ENCODE measurements at places on chromosomes 13 and 19.
A peak's percentile ranks its signal among the peaks of the same experiment; 100 is the strongest.

DNA sequence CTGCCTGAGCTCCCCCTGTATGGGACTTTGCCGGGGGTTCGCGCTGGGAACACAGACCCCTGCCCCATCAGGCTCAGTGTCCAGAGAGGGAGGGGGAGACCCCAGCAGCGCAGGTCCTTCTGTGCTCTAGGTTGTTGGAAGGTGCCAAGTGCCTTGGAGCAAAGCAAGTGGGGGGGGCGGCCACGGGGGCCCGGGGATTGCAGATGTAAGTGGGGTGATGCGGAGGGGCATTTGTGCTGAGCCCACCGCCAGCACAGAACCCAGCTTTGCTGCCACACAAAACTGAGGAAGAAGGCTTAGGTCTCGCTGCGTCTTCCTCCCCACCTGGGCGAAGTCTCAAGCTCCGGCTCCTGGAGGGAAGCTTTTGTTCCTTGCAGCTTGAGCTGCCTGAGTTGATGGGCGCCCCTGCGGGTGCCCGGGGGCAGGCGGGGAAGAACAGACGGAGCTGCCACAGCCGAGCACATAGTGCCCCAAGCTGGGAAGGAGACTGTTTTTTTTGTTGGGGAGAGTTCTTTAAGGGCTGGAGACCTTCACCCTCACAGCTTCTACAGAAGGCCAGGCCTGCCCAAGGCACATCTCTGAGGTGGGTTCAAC lies 1.5 kb upstream of the NTN5 start:
- no peak for DNase-seq

- DNase-seq = no peak
These were observed 202.9 kb upstream of the KLHL1 start for GRCh38 chr13:70311191-70311590.

GRCh38 chr19:5628919-5629481 lies 6.1 kb downstream of the SAFB start:
- DNase-seq = no peak

GRCh38 chr13:98888222-98888889 lies 89.5 kb downstream of the DOCK9 start:
- DNase-seq = no peak

DNA sequence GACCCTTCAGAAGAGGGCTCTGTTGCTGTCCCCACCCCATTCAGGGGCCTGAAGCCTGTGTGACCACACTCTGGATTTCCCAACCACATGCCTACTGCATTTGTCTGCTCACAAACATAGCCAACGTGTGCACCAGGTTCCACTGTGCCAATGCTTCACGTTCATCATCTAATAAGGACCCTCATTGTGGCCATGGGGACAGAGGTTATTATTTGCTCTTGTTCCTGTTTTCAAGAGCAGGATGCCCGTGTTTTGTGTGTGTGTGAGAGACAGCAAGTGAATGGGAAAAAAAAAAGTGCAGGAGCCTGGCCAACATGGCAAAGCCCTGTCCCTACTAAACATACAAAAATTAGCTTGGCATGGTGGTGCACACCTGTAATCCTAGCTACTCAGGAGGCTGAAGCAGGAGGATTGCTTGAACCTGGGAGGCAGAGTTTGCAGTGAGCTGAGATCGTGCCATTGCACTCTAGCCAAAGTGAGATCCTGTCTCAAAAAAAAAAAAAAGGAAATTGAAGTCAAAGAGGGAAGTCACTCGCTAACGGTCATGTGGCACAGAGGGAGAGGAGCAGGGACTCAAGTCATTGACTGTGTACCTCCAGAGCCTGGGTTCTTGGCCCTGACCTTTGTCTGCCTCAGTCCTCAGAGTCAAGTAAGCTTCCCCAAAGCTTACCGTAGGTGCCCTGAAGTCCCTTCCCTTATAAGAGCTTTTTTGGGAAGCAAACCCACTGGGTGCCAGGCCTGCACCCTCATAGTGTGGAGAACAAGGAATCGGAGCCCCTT lies 6.9 kb downstream of the B3GNT8 start:
- DNase-seq = no peak

- no peak for DNase-seq
These were observed 655.5 kb downstream of the PCDH9 start for GRCh38 chr13:66574606-66575005.

DNA sequence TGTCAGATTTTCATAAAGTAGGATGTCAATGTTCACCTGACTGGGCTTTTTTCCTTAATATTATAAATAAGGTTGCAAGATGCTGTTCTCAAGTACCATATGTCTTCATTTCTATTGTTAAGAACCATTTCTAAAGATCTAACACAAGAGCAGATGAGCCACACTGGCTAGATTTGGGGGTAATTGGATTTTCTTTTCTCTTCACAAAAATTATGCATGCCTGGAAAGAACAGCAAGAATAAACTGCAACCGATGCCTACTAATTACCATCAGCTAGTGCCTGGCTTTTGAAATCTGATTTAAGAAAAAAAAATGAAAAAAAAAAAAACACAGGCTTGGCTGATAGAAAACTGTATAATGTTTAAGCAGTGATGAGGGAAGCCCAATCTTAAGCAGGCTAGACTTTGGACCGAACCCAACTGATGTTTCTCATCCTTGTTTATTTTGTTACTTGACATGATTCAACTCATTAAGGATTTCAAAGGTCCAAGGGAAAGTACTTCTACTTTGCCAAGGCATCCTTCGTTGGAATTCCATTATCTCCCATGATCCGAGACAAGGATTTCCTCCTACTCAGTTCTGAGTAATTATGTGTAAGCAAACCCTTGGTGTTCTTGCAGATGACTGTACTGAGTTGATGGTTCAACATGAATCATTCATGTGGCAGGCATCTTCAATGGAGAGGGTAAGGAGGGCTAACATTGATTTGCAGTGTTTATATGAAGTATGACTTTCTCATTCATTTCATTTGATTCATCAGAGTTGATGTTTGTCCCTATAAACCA lies 300.5 kb downstream of the SPRY2 start:
- peak; percentile 91 for DNase-seq

GRCh38 chr19:4583961-4584669 lies 24.6 kb upstream of the SEMA6B start:
- peak; percentile 24 for DNase-seq

- DNase-seq = no peak
These were observed 18.1 kb downstream of the CLEC4M start for GRCh38 chr19:7781157-7781556.

- no peak for DNase-seq
These were observed 20.4 kb upstream of the TNFSF14 start for GRCh38 chr19:6690160-6690885.

- no peak for DNase-seq
These were observed 86.6 kb downstream of the SLC7A1 start for GRCh38 chr13:29508876-29509252.

GRCh38 chr19:3162418-3163229 lies 15.9 kb upstream of the S1PR4 start:
- DNase-seq = no peak

DNA sequence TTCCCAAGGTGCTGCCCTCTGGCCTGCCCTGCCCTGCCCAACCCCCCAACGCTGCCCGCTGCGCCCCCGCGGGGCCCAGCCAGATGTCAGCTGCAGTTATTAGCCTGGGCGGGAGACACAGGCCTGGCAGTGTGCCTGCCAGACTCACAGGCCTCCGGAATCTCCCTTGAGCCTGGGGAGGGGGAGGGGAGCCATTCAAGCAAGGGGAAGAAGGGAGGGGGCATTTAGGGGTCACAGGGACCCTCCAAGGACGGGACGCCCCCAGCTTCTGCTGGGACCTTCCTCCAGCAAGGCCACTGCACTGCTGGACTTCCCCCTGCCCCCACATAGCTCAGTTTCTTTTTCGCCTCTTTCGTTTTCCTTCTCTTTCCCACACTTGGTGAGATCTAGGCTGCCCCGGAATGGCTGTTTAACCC lies 2.6 kb upstream of the JUNB start:
- DNase-seq = peak; percentile 82

DNA sequence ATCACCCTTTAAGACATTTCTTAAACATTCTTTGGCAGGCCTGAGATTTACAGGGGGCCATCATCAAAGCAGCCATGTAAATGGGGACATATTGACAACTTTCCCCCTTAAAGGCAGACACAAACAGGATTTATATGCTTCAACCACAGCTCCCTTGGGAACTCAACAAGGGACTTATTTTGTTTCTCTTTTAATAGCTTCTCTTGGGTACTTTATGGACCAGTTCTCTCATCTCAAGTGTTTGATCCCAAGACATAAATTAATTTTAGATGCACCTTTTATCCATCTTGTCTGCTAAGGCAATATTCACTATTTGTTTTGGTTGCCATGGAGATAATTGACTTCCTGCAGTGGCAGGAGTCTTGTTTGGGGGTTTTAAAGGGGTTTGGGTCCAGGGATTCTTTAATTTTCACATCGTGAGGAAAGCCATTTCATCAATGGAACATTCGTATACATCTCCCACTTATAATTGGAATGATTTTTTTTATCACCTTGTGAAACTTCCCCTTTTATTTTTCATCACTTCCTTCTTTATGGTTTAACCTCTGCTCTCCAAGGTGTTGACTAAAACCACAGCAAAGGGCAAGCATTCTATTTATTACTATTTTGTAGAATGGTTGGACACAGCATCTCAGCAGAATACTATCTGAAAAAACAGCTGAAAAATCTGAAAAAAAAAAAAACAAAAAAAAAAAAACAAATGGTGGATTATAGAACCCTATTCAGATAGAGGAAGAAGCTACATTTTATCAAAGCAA lies 726.0 kb downstream of the DIAPH3 start:
- no peak for DNase-seq

DNA sequence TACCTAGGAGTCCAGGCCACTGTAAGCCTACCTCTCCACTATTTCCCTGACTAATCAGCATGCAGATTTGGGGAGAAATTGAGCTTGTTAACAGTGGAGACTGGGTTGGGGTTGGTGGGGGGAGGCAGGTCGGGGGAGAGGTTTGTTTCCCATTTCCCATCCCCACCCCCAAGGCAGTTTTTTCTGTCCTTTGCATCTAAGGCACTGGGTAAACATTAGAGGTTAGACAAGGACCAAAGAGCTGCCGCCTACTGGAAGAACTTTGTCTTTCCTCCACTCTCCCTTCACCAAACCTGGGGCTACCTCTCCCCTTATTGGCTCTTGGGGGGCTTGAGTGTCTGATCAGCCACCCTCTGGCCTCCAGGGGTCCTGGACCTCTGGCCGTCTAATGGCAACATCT lies 953 bp downstream of the KCNN4 start:
- DNase-seq = no peak

- no peak for DNase-seq
These were observed 347.2 kb downstream of the ZNF536 start for GRCh38 chr19:30719189-30719998.

- DNase-seq = no peak
These were observed 805 bp upstream of the PTOV1 start for GRCh38 chr19:49850221-49850486.

DNA sequence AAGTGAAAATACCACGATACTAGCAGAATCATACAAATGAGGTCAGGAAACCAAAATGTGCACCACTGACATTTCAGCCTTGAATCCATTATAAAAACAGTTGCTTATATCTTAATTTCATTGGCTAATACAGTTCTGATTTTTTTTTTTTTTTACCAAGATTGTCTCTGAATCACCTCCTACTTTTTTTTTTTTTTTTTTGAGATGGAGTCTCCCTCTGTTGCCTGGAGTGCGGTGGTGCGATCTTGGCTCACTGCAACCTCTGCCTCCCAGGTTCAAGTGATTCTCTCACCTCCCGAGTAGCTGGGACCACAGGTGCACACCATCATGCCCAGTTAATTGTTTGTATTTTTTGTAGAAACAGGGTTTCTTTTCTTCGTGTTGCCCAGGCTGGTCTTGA lies 270.2 kb downstream of the LMO7 start:
- no peak for DNase-seq

- no peak for DNase-seq
These were observed 802.1 kb upstream of the SLITRK6 start for GRCh38 chr13:86601351-86601750.

DNA sequence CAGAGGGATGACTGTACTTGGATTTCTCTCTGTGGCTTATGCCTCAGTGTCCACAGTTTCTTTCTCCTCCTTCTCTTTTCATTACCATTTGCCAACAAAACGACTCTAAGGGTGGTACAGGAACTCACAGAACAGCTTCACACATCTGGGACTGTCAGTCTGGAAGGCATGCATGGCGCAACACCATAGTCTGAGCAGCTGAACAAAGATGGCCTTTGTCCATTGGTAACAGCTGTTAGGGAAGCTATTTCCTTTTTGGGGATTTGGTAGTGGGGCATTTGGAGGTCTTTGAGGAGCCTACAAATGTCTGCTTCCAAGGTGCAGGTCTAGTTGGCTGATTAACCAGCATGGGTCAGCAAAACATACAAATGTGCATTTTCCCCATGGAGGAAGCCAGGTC lies 81.4 kb upstream of the PCDH8 start:
- no peak for DNase-seq

- DNase-seq = peak; percentile 20
These were observed 1189.2 kb downstream of the EFNB2 start for GRCh38 chr13:105346141-105346775.

- no peak for DNase-seq
These were observed 68.1 kb downstream of the ARHGEF7 start for GRCh38 chr13:111183087-111183645.

GRCh38 chr13:72530471-72530870 lies 197.0 kb downstream of the MZT1 start:
- no peak for DNase-seq

- no peak for DNase-seq
These were observed 41.5 kb downstream of the NOTCH3 start for GRCh38 chr19:15159251-15159650.

GRCh38 chr19:32650671-32651070 lies 24.3 kb downstream of the ANKRD27 start:
- DNase-seq = no peak

DNA sequence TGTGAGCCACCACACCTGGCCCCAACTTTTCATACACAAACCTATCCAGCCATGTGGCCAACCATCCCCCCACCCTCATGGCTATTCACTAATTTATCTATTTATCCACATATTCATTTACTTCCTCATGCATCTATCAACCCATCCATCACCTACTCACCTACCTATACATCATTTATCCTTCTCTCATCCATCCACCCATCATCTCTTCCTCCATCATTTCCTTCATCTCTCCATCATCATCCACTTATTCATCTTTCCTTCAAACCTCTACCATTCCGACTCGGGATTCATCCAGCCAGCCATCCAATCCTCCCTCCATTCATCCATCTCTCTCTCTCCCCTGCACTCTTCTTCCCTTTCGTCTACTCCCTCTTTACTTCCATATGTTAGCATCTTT lies 54.6 kb downstream of the RYR1 start:
- DNase-seq = no peak

DNA sequence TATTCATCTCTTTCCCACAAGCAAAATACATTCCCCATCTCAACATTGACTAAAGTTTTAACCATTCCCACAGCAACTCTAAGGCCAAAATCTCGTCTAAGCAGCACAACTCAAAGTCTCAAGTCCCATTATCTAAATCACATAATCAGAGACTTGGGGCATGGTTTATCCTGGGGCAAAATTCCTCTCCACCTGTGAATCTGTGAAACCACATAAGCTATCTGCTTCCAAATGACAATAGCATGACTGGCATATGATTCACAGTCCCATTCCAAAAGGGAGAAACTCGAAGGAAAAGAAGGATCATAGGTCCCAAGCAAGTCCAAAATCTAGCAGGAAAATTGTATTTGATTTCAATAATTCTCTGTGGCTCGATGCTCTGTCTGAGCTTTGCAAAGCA lies 73.0 kb downstream of the ANKRD10 start:
- DNase-seq = no peak

GRCh38 chr13:39406688-39407087 lies 196.3 kb downstream of the LHFPL6 start:
- DNase-seq = no peak

- peak; percentile 40 for DNase-seq
These were observed 33.0 kb downstream of the CRYL1 start for GRCh38 chr13:20492641-20493040.
